ENCODE measurements at places on chromosomes 16 and 17. TPM values are rescaled to one million over a fixed set of nuclear protein-coding genes. Genes with fewer than 3 reads are reported as not detected.

- no peak for DNase-seq
Measured at GRCh38 chr17:74453665-74454196, 12.7 kb upstream of the CD300A start.

ZNF207 gene
- 39.7 TPM for polyA plus RNA-seq

KRTAP2-3 gene
- not detected for polyA plus RNA-seq

DNA sequence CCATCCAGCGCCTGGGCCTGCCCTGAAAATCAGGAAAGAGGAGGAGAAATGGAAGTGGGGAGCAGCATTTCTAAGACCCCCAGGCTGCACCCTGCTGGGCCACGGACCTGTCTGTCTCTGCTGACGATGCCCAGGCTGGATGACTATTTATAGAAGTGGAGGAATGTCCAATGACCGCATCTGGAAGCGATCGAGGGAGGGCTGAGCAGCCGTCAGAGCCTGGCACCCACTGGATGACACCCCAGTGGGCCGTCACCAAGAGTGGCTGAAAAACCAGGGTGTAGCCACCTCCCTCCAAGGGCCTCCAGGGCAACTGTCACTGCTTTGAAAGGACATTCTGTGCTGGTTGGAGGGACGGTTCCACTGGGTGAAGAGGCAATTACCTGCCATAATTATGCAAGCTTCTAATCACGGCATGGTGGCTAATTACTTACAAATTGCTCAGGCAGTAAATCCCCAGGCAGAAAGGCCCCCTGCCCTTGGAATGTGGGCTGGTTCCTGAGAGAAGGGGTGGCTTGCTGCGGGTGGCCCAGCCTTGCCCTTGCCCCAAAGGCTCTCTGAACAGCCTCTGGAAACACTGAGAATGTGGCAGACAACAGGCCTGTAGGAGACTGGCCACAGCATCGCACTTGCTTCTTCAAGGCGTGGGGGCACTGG is 332.1 kb downstream of the C16orf95 start:
- no peak for DNase-seq

NT5M gene
- polyA plus RNA-seq, result 1.6 TPM

- no peak for DNase-seq
Measured at GRCh38 chr17:34156741-34157589, 98.1 kb upstream of the CCL2 start.

DNA sequence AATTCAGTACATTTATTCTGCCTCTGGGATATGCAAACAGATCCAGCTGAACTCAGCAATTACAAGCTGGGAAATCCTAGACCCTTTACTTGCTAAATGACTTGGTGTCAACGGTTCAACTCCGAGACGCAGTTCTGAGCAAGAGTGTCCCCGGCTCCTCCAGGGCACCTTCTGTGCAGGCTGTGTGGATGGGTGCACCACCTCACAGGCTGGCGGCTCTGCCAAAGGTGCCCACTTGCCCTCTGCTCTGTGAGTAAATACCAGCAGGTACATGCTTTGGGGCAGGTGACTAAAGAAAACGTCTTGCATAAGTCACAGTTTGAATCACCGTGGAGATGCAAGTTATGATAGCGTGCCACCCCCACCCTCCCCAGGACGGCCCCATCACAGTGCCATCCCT is 23.3 kb downstream of the MAP1LC3B start:
- DNase-seq, result no peak

DNA sequence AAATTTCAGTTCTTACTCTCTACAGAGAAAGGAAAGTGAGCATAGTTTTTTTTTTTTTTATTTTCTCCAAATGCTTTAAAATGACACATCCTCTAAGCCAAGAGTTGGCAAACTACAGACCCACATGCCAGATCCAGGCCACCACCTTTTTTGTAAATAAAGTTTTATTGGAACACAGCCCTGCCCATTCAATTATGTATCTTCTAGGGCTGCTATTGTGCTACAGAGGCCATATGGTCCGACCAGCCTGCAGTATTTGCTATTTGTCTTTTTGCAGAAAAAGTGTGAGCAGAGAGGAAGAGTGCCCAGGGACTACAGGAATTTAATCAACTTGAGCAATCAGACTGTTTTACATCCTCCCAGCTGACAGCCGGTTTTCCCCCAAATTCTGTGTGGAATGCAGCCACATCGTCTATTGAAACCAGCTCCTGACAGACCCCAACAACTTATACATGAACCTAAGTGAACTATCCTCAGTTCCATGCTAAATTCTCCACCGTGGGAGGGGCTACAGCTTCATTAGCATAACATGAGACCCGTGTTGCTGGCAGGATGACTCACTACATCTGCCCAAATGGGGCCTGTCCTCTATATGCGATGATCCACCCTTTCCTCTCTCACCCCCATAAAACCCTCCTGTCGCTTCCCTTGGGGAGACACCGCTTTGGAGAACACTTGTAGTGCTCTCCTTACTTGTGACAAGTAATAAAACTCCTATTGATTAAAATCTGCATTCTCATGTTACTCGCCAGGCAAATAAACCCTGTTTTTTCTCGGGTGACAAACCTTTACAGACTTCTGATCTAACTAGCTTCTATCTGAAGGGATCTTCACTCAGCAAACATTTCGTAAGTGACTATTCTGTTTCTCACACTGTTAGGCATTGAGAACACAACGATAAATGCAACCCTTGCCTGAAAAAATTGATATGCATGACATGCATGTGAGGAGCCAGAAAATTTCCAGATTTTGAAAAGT is 149.4 kb upstream of the HS3ST3A1 start:
- DNase-seq, result no peak

GRCh38 chr16:68737046-68737729 is at the start of gene CDH1:
Gene CDH1 (plus strand): TSS chr16:68737292. CDS start chr16:68737416, 124 bp downstream.
- no peak for DNase-seq

CD79B gene
- 0.50 TPM for polyA plus RNA-seq

- no peak for DNase-seq
Measured at GRCh38 chr17:59688008-59688407, 19.2 kb downstream of the PTRH2 start.

GRCh38 chr17:9615486-9615885 is 29.8 kb upstream of the USP43 start:
- no peak for DNase-seq

Data from aorta (tissue), 5 donors.